Cerebellar cortex (tissue), 1 donor: ENCODE measurements at places on chromosomes 3 and 15.

DNA sequence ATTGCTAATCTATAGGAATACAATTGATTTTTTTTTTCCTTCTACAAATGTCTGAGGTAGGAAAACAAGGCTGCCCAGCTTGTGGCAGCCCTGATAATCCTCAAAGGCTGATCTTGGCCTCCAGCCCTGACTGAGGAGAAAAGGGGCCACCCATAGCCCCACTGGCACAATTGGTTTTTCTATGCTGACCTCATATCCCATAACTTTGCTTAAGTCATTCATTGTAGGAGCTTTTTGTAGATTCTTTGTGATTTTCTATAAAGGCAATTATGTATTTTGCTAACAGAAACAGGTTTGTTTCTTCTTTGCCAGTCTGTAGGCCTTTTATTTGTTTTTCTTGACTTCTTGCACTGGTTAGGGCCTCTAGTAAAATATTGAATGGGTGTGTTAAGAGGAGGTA is 80.2 kb upstream of the C15orf39 start:
- no peak for DNase-seq

DNA sequence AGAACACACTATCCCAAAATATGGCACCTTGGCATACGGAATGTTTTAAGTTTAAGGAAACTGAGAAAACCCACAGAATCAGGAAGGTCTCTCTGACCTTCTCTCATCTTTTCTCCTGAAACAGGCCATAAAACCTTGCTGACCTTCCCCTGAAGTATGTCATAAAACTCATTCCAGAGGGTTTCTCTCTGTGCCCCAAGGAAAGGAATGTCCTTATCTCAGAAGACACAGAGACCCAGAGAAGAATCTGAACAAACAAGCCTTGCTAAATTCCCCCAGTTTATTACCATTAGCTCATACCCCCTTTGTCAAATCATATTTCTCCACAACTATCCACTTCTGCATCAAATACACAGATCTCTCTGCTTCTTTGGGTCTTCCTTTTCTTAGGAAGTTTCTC is 603.1 kb downstream of the MCTP2 start:
- no peak for DNase-seq

DNA sequence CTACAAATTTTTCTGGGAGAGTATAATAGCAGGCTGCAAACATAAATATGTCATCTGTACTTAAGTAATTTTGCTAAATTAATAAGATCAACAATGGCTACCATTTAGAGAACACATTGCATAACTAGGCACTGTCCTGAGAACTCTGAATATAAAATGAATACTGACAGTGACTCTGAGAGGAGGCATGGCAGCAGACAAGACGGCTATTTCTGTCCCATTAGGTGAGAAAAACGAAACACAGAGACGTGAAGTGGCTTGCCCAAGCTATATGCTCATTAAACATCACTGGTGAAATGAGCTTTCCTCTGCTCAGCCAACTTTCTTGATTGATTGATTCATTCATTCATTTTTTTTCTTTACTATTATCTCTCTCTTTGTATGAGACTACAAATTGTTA is 384.3 kb downstream of the PTPRG start:
- no peak for DNase-seq

- DNase-seq: no peak
These were observed 5.4 kb downstream of the PFN2 start for GRCh38 chr3:149965278-149965677.

- no peak for DNase-seq
These were observed 7.7 kb upstream of the RAB27A start for GRCh38 chr15:55297315-55297714.

- peak; percentile 27 for DNase-seq
These were observed 735 bp downstream of the GOLGA8B start for GRCh38 chr15:34582461-34583371.

- no peak for DNase-seq
These were observed 780 bp downstream of the TIPARP start for GRCh38 chr3:156674911-156675829.

DNA sequence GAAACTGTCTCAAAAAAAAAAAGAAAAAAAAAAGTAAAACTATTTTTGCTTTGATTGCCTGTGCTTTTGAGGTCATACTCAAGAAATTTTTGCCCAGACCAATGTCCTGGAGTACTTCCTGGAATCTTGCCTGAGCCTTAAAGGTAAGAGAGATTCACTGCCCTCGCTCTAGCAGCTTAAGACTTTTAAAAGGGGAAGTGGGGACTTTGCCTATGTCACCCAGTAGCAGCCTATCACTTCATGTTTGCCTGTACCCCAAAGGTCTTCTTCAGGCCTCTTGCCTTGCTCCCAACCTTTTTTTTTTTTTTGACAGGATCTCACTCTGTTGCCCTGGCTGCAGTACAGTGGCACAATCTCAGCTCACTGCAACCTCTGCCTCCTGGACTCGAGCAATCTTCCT is 18.9 kb upstream of the GOLGB1 start:
- DNase-seq: no peak

DNA sequence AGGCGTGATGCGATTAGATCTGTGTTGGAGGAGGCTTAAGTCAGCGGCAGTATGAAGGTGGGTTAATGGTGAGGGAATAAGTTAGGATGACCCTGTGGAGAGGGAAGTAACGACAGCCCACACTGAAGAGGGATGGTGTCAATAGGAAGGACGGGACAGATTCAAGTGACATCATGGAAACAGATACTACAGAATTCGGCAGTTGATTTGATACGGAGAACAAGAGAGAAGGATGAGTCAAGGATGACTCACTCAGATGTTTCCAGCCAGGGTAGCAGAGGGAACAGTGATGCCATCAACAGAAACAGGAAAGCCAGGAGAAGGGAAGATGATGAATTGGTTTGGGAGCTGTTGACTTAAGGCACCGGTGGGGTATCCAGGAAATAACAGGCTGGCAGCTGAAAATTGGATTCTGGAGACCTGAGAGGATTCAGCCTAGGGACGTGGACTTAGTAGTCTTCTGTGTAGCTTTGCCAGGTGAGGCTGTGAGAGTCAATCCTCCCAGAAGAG is 38.0 kb downstream of the SHC4 start:
- DNase-seq: no peak

DNA sequence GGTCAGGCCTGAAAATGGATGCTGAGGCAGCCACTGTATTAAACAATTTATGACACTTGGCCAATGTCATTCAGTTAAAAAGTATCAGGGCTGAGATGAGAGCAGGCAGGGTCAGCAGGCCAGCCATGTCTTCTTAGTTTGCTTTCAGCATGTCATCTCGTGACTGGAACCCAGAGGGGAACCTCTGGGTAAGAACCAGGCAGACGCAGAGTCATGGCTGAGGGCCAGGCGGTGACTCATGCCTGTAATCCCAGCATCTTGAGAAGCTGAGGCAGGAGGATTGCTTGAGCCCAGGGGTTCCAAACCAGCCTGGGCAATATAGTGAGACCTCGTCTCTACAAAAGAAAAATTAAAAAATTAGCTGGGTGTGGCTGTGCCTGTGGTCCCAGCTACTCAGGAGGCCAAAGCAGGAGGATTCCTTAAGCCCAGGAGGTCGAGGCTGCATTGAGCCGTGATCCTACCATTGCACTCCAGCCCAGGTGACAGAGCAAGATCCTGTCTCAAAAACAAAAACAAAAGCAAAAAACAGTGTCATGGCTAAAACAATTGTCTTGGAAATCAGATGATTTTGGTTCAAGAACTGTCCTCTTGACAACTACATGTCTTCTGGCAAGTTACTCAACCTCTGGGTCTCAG is 11.7 kb downstream of the BCL2L10 start:
- DNase-seq: no peak

DNA sequence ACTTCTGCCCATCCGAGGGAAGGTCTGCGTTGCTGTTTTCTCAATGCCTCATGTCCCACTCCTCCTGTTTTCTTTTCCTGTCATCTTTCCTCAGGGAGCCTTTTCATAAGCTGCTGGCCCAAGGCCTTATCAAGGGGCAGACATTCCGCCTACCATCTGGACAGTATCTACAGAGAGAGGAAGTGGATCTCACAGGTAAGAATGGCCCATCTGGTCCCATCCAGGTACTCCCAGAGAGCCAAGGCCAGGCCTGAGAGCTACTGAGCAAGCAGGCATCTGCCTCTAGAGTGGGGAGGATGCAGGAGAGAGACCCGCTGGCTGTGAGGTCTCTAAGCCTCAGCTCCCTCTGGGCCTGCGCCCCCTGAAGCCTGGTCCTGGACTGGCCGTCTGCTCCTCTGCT is 81.5 kb upstream of the LIMD1 start:
- DNase-seq: peak; percentile 90

GRCh38 chr3:126827121-126827520 is 123.1 kb downstream of the CHCHD6 start:
- no peak for DNase-seq

DNA sequence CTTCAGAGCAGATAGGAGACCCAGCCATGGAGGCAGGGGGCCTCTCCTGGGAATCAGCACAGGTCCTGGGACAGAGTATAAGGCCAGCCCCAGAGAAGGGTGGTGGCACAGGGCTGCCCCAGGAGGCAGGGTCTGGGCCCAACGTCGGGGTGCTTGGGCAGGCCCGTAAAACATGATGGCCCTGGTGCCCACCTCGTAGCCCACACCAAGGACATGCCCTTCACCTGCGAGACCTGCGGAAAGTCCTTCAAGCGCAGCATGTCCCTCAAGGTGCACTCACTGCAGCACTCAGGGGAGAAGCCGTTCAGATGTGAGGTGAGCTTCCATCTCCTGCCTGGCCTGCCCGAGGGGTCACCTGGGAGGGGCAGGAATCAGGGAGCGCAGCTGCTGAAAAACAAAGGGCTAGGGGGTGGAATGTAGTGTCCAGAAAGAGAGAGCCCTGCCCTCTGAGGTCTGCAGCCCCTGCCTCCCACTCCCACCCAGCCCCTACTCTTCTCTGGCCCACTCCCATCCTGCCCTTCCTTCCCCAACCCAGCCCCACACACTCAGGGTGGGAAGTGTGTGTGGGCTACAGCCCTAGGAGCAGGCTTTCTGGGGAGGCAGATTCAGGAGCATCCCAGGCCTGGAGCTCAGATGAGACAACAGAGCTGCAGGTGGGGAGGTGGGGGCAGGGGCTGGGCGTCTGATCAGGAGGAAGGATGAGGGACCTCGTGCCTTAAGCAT is 9.5 kb downstream of the ZBTB47 start:
- DNase-seq: no peak

DNA sequence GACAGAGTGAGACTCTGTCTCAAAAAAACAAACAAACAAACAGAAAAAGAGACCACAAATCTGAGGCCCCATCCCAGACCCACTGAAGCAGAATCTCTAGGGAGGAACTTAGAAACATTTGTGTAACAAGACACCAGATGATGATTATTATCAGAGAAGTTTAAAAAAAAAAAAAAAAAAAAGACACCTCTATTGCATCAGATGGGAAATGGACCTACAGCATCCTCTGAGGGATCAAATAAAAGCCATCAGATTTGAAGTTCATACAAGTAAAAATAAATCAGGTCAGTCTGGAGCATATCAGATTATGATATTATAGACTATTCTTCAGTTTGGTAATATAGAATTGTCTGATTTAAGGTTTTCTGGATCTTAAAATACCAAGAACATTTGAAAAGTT is 21.9 kb upstream of the LIPC start:
- DNase-seq: no peak

DNA sequence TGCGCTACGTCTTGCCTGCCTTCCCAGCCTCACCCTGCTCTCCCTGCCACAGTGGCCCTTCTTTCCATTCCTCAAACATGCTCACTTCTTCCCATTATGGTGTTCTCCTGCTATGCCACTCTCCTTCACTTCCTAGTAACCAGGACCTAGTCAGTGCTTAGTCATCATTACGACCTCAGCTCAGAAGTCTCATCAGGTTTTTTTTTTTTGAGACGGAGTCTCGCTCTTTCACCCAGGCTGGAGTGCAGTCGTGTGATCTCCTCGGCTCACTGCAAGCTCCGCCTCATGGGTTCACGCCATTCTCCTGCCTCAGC is 149.5 kb downstream of the GREM1 start:
- no peak for DNase-seq

- no peak for DNase-seq
These were observed 62.9 kb upstream of the XCR1 start for GRCh38 chr3:46090161-46090591.

DNA sequence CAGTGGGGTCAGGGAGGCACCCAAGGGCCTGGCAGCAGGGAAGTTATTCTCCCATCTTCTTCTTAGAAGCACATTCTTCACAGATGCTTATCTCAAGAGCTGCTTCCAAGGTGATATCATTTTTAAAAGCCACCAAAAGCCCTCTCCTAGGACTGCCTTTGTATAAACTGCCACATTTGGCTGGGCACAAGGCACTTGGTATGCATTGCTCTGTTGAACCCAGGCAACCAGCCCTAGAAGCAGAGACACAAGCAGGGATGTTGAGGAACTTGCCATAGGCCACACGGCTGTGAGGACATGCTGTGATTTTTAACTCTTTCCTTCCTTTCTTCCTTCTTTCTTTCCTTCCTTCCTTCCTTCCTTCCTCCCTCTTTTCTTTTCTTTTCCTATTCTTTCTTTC is 7.4 kb upstream of the SLC6A1 start:
- DNase-seq: no peak

DNA sequence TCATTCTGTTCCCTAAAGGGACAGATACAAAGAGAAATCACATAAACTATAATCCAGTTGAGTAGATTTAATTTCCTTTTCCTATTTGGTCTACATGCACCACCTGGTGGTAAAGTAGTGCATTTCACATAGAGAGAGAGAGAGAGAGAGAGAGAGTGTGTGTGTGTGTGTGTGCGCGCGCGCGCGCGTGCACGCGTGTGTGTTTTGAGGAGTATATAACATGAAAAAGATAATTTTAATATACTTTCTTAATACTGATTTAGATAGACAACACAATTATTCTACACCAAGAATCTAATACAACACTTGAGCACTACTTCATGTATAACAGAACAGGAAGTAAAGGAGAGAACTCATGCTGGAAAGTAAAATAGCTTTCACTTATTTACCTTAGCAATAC is 1.1 kb upstream of the FGF7 start:
- peak; percentile 52 for DNase-seq

DNA sequence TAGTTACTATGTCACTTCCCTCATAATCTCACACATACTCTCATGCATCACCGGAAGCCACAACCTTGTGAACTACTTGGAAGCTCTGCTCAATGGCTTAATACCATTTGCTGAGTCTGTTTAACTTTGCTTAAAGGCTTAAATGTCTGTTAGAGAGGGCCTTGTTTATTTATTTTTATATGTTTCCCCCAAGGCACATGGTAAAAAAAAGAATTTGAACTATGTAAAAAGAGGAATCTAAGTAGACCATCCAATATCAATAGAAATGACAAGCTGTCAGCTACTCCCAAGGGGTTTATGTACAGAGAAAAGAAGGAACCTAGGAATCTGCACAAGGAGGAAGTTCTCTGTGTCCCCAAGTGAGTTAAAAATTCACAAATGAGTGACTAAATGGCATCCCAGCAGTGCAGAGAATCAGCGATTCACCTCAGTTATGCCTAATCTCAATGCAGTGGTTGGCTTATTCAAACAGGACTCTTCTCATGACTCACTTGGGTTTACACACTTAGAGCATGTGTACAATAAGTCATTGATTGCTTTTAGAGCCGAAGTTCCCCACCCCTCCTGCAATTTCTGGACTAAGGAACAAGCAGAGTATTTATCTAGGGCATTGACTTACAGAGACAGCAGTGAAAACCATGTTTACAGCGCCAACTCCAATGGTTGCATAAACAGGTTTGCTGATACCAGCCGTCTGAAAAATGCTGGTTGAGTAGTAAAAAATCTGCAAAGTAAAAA is 24.4 kb downstream of the SLC2A2 start:
- no peak for DNase-seq

GRCh38 chr3:42786631-42787030 is 13.6 kb upstream of the CCDC13 start:
- no peak for DNase-seq
